ENCODE measurements at places on chromosomes 1 and 21.

DNA sequence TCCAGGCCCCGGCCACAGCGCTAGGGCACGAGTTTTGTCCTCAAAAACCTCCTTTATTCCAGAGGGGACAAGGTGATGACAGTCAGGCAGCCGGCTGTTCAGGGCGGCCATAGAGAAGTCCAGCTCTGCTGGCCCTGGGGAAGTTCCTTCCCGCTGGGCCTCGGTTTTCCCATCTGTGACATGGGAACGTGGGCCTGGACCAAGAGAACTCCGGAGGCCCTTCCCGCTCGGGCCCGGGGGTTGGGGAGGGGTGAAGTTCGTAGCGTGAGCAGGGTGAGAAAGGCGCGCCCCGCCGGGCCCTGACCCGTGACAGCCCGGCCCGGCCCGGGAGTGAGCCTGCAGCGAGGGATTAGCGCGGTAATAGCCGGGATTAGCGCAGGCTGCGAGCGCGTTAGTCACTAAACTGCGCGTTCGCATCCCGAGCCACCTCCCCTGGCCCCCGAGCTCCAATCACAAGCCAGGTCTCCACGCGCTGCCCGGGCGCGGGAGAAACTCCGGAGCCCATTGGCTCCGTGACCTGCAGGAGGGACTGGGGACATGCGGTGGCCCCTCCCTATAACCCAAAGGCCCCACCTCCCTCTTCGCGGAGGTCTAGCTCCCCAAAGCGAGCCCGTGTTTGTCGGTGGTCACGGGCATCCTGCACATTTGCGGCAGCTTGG is 29.8 kb upstream of the PADI2 start:
- DNase-seq, result peak; percentile 20

GRCh38 chr1:37593726-37594125 is 2.0 kb downstream of the GNL2 start:
- DNase-seq, result no peak

DNA sequence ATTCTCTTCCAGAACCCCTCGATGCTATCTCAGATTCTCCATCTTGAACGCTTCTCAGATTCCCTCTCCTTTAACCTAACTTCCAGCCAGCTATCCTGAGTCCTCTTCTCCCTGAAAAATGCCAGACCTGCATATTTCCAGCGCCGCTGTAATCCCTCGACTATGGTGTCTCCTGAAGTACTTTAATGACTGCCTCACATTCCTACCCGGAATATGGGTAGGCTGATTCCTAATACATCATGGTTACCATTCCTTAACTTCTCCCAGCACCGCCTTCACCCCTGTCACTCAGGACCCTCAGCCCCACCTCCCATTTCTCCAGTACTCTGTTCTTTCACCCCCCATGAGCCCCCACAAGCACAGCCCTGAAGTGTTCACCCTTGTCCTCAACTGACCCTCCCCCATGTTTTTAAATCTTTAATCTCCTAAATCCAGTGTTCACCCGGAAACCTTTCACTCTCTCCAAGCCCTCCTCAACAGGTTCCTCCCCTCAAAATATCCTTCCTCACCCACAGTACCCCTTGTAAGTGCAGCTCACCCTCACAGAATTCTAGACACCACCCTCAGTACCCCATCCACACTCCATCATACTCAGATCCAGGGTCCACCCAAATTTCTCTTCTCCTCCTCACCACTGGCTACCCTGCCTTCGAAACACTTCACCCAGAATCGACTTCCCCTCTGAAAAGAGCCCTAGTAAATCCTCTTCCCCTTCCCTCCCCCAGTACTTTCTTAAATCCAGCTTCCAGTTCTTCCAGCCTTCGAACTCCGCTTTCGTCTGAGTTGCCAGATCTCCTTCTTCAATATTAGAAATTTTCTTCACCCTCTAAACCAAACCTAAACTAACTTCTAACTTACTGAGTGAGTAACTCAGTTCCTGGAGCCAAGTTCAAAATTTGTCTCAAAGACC is 922 bp downstream of the CPT2 start:
- DNase-seq, result no peak

GRCh38 chr1:31583995-31584868 is 7.9 kb downstream of the TINAGL1 start:
- DNase-seq, result no peak

DNA sequence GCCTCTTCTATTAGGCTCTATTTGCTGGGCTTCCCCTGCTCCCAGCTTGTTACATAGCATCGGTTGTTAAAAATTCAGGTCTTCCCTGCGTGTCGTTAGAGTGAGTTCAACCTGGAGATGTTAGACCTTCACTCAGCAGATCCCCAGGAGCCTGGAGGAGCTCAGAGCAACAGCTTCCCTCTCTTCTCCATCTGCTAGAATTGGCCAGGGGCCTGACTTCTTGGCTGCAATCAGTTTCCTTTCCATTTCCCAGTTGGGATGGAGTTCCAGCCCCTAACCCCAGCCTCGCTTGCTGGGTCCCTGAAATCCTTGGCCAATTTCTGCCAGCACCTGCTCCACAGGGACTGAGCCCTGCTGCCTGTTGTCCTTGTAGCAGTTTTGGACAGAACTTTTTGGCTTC is 55.9 kb downstream of the MT1HL1 start:
- no peak for DNase-seq

- no peak for DNase-seq
These were observed 29.5 kb upstream of the ACOT11 start for GRCh38 chr1:54518489-54518888.

DNA sequence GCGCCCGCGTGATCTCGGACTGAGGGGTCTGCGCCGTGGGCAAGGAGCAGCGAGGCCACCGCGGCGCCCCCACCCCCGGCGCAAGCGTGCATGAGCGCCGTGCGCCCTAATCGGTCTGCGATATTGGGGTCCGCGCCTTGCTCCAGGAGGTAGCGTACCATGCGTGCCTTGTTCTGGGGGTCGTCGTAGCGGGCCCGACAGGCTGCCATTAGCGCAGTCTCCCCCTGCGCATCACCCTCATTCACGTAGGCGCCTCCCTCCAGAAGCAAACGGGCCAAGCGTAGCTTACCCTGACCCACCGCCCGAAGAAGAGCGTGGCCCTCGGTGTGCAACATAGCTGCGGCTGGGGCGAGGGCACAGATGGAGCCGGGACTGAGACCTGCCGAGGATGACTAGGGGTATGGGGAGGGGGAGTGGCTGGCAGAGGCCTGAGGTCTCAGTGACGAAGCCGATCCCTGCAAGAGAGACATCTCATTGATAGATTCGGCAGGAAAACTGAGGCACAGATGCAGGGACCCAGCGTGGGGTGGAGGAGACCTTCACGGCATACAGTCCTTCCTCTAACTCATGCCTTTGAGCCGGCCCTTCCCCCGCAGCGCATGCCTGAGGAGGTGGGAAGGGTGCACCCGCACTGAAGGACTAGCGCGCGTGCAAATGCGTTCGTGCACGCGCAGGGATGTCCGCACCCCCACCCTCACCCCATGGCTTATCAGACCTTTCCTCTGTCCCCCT is 2.8 kb downstream of the ANKRD34A start:
- no peak for DNase-seq

GRCh38 chr1:103230061-103230460 is 121.7 kb upstream of the COL11A1 start:
- DNase-seq, result no peak

GRCh38 chr21:37220433-37220980 is 46.6 kb downstream of the VPS26C start:
- peak; percentile 52 for DNase-seq

Data from AG08395 (cell line).